Hematopoietic multipotent progenitor cell treated with erythropoietin and hydrocortisone succinate and interleukin-3 and kit ligand, for 17 days (in vitro differentiated cells): ENCODE measurements at places on chromosomes 5 and 9.

DNA sequence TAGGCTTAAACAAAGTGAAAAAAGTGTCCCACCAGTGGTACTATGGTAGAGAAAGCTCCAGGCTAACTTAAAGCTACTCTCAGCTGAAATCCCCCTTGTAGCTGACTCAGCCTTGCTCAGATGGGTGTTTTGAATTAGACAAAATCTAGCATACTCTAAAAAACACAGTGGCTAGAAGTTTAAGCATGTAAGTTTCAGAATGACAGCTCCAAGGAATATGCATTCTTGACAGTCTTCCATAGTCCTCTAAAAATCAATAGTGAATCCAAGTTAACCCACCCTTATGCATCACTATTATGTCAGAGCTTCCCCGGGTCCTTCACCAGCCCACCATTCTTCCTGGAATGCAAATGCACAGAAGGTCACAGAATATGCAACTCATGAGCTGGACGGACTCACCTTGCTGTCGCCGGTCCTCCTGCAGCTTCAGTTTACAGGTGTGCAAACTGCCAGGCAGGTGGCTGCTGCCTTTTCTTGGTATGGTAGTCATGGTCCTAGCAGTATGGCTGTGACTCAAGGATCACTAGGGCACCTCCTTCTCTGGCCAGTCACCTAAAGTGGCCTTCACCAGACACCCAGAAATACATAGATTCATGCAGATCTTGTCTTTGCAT lies 668 bp downstream of the RANBP3L start:
- no peak for DNase-seq

- no peak for DNase-seq
These were observed 131.1 kb upstream of the NR4A3 start for GRCh38 chr9:99690573-99690972.

DNA sequence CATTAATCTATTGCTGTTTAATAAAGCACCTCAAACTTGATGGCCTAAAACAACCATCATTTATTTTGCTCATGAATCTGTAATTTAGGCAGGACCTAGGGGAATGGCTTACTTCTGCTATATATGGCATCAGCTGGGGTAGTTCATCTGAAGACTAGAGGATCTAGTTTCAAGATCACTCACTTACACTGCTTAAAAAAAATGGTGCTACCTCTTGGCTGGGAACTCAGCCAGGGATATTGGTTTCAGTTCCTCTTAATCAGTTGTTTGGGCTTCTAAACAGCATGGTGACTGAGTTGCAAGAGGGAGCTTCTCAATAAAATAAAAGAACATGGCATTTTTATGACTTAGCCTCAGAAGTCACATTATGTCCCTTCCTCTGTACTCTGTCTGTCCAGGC lies 142.0 kb downstream of the FAM114A2 start:
- no peak for DNase-seq

- no peak for DNase-seq
These were observed 302.6 kb downstream of the ENC1 start for GRCh38 chr5:74337984-74338310.

- no peak for DNase-seq
These were observed 14.8 kb upstream of the EXOC3 start for GRCh38 chr5:428219-428618.

DNA sequence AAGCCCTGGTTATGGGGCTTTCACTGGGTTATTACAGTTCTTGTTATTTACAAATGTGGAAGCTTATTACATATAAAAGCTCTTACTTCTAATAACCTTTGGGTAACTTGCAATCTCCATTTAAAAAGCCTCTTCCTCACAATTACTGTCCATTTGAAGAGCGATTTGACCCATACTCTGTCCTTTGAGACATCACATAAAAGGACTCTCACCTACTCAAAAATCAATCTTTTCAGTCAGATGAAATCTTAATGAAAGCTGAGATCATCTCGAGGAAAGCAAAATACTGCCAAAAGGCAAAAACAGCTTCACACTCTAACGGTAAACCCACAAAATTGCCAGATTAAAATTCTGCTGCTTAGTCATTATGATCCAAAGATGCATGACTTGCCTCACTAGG lies 29.8 kb downstream of the ELAVL2 start:
- DNase-seq = no peak

DNA sequence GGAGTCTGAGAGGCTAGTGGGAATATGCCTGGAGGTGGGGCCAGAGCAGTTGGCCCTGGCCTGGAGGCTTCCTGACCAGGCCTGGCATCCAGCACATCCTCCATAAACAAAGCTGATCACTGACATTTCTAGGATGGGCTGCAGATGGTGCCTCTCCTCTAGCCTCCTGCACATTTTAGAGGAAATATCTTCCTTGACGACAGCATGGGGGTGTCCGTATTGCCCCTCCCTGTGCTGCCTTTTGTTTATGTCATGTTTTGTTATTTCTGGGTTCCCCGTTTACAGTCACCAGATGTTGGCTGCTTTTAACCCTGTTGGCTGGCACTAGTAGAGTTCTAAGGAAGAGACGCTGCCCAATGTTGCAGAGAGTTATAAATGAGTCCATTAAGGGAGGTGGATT lies 148.5 kb downstream of the PHF2 start:
- DNase-seq = no peak

DNA sequence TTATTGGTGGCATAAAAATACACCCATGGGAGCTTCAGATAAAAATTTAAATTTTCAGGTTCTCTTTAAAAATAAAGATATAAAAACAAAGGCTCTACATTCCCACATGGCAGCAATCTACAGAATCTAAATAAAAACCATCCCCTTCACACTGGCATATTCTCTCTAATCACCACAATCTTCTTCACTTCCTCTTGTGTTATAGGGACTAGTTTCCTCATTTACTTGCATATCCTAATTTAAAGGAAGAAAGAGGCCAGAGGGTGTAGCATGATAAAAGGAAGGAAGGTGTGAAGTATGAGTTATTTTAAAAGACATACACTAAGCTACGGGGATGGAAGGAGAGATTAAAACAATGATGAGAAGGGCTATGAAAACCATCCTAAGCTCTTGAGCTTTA lies 390.5 kb downstream of the ZNF608 start:
- no peak for DNase-seq

GRCh38 chr5:134097211-134097749 lies 17.2 kb upstream of the TCF7 start:
- DNase-seq = no peak

DNA sequence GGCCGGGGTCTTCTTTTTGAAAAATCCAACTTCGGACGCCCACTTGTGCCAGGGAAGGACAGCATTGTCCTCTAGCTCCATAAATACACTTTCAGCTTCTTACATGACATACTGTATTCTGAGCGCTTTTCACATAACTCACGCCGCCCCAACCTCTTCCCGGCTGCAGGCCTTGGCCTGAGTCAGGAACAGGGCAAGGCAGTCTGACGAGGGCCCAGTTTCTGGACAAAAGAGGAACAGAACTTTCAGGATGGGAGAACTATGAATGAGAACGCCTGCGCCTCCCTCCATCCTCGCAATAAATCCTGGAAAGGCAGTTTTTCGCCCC lies 650 bp downstream of the DCTN4 start:
- no peak for DNase-seq

DNA sequence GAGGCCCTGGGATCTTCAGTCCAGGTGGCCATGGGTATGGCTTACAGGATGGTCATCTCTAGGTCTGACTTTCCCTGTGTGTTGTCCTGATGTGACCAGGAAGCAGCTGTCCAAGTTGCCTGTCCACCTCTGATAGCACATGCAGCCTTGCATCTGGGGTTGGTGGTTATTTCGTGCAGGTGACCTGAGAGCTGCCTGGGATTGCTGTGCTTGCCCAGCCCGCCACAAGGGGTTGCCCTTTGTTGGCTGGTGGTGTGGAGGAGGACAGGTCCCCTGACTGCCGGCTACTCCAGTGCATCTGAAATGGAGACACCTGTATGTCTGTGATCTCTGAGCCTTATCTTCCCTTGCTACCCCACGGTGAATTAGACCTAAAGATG lies 212.6 kb downstream of the ARHGAP26 start:
- no peak for DNase-seq

DNA sequence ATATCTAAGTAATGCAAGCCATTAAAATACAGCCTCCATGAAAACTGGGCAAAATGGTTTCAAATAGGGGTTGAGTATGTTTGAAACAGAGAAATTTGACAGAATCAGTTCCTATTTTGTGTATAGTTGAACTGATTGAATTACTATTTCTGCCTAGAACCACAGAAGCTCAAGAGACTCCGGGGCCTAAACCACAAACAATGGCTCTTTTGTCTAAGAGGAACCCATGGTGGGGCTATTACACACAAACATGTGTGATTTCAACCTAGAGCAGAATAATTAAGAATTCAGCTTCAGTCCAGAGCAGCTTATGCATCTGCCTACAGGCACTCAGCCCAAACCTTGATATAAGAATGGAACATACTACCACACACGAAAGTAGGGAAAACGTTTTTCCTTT lies 171.2 kb upstream of the MPDZ start:
- DNase-seq = no peak

DNA sequence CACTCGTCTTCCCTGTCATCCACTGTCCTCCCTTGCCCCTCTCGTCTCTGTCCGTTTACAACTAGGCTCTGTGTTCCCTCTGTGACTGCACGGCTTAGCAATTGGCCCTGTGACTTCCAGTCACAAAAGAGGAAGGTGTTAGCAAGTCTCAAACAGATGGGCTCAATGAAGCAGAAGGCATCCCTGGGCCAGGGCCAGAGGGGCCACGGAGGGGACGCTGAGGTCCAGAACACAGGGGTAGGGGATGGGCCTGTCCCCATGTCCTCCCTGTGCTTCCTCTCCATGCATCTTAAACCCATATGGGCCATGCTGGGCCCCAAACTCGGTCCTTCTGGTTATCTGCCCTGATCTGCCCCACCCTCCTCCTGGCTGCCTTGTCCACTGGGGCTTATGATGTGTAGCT lies at the start of gene CD72:
Gene CD72 (minus strand): TSS at position 89 of the 403 bp plus-strand sequence. CDS start 110 bp downstream, outside the sequence.
- no peak for DNase-seq

DNA sequence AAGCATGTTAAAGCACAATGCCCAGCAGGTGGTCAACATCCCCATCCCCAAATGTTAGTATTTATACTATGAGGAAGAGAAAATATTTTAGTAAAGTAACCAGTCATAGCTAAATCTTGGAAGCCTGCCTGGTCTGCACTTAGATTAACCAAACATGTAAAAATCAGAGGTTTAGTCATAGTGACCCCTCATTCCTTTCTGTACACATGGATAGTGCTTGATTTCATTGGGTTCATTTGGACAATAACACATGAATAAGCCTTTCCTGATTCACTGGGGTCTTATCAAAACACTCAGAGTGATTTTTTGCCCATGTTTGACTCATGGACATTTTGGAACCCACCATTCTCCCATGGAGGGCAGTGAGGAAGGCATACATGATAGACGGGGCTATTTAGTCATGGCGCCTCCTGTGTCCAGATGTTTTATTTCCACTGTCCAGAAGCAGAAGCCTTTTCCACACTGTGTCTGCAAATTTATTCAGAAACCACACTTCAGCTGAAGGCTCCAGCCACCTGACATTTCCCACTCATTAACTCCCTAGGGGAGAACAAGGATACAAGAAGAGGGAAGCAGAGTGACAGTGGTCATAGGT lies 32.5 kb downstream of the OR1J1 start:
- no peak for DNase-seq

DNA sequence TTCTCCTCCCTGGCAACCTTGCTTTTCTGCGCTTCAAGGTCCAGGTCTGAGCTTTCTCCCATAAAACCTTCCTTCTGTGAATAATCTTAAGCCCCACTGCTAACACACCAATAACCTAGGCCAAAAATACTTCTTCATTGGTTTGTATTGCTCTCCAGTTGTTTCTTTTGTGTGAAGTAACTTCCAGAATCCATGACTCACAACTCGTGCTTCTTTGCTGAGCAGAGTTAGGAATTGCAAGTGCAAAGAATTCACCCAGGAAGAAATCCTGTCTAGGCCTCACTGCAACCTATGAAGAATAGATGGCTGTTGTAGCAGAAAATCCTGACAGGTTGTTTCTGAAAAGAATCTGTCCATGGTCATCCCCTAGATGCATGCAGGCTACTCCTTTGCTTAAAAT lies 295.7 kb downstream of the MED10 start:
- DNase-seq = no peak

DNA sequence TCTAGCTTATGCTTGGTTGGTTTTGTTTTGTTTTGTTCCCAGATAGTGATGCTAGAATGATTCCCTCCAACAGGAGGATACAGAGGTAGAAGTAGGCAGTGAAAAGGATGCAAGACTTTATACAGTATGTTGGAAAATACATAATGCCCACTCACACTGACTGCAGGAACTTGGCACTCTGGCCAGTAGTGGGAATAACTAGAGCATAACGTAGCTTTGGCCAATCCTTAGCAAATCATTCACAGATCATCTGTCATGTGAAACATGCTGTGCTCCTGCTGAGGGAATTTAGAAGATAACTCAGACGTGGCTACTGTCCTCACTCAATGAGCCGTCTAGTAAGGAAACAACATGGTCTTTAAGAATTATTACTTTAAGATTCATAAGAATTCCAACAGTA lies 13.5 kb downstream of the CFAP90 start:
- DNase-seq = no peak

GRCh38 chr9:78559449-78559885 lies 262.5 kb downstream of the PSAT1 start:
- no peak for DNase-seq

DNA sequence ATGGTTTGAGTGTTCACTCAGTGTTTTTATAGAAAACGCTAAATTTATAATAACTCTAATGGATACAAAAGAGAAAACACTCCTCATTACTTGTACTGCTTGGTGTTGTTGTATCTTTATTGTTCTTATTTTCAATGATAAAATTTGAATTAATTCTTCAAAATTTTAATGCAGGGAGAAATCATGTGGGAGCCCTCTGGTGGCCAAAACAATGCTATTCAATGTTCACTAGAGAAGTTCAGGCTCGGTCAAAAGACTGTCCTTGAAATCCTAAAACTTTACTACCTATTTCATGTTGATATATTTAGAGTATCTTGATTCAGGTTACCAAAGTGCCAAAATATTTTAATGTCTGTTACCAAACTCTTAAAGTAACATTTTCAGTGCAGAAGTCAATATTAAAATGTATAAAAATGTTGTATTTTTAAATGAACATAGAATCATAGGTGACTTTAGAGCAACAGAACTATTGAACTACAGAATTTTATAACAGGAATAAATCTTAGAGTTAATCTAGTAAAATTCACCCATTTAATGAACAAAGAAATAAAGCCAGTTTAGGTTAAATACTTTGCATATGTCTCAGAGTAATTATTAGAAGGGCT lies 1259.8 kb downstream of the PTPRD start:
- DNase-seq = no peak

- no peak for DNase-seq
These were observed 67.0 kb upstream of the MAST4 start for GRCh38 chr5:66529182-66529581.

DNA sequence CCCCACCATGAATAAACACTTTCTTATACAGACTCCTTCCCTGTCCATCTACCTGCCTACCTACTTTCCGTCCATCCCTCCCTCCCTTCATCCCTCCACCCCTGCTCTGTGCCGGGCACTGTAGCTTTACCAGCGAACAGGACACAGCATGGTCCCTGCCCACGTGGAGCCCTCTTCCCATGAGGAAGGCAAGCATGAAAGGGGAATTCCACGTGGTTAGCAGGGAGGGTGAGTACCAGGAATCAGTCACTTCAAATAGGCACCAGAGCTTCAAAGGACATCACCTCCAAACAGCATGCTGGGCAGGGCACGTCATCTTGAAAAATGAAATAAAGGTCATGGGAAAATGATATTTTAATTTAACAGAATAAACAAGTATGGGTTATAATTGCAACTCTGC lies 35.0 kb upstream of the TDRD7 start:
- DNase-seq = no peak
